ENCODE measurements at places on chromosomes 13 and 19. TPM values are rescaled to one million over a fixed set of nuclear protein-coding genes. Genes with fewer than 3 reads are reported as not detected.

DNA sequence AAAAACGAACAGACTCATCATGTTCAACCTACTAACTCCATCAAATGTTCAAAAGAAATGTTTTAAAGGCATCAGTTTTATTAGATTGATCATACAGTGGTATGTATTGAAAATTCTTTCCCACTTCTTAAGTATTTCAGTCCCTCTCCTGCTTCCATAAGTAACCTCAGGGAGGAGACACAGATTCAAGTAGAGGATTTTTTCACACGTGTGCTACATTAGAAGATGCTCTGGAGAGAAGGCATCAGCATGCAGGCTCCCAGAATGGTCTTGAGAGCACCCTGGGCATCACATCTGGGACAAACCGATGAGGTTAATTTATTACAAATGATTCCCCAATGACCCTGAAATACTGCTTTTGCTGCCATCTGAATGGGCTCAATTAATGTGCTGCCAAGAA lies 3.6 kb downstream of the GPR12 start:
- no peak for DNase-seq

GRCh38 chr13:108494991-108495645 lies 134.3 kb upstream of the MYO16 start:
- no peak for DNase-seq

DNA sequence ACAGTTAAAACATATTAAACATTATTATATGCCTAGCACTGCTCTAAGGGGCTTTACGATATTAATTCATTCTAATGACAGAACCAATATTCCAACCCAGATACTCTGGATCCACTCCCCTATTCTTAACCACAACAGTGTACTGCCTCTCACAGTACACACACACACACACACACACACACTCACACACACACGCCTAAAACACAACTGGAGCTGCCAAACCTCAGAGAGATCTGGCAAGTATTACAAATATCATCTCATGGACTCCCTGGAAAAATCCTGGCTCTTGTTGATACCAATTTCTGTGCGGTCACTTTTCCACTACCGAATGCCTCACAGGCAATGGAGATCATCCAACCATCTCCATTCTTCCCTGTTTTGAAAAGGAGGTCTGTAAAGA lies 1.3 kb downstream of the ZNF780A start:
- no peak for DNase-seq

DNA sequence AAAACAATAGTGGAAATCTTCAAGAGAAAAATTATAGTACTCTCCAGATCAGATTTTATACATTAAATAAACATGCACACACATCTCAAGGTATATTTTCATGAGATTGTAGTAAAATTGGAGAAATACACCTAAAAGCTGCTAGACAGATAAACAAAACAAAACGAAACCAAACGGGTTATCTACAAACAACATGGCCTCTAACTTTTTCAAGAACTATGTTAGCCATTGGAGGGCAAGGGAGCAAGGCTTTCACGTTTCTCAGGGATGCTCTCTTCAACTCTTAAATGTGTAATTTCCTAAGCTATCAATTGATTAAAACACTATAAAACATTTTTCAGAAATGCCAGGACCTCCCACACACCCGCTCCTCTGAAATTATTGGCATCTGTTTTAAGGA lies 1262.4 kb upstream of the PCDH20 start:
- no peak for DNase-seq

DNA sequence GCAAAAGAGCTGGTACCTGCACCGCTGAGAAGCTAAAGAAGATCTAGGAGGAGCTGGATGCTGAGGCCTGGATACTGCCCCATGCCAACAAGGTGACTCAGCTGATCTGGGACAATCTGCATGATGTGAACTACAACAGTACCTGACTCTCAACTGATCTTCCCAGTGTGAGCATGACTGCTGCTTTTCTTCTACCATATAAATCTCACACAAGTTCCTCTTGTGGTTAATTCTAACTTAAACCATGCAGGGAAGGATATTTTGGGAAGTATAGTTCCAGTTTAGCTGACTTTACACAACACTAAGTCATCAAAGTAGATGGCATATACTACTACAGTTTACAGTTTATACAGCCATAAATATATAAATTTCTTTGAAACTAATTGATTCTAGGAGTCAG lies 91.9 kb downstream of the SLAIN1 start:
- no peak for DNase-seq

GRCh38 chr19:54616057-54616456 lies 14.2 kb upstream of the LILRB1 start:
- DNase-seq, result no peak

The CYP2A6 gene
- not detected for total RNA-seq

DNA sequence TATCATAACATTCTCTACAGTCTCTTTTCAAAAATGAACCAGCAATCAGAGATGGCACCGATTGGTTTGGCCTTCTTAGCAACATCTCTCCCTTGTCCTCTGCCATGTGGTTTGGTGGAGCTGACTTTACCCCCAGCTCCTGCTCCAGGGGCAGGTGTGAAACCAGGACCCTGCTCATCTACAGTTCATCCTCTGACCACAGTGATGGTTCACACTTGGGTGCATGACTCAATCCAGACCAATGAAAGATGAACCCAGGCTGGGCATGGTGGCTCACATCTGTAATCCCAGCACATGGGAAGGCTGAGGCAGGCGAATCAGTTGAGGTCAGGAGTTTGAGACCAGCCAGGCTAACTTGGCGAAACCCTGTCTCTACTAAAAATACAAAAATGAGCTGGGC lies 33.6 kb upstream of the FFAR2 start:
- DNase-seq, result no peak

DNA sequence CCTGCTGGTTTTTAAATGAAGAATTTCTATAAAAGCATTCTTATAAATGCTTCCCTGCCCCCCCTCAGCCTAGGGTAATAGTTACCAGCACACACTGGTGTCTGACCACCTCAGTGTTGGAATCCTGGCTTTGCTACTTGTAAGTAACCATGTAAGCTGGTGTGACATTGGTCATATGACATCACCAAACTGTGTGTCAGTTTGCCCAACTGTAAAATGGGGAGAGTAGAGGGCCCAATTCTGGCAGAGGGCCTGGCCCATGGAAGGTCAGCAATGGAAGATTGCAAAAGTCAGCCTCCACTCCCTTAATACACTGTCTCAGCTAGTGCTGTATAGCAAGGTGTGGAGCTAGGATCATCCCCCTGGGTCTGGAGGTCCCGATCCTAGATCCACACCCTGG lies 31.6 kb downstream of the ACSBG2 start:
- DNase-seq, result no peak

- DNase-seq, result no peak
Observed at GRCh38 chr13:74530011-74530410, 395.8 kb upstream of the KLF12 start.

GRCh38 chr19:32343550-32344262 lies 1.7 kb upstream of the ZNF507 start:
- DNase-seq, result no peak

The CRLF1 gene
- total RNA-seq, result not detected

- no peak for DNase-seq
Observed at GRCh38 chr13:97231118-97231828, 9.1 kb downstream of the MBNL2 start.

GRCh38 chr13:96993634-96994016 lies 651 bp downstream of the OXGR1 start:
- DNase-seq, result no peak

GRCh38 chr13:71218960-71219359 lies 648.0 kb downstream of the DACH1 start:
- no peak for DNase-seq

The KCNC3 gene
- total RNA-seq, result 0.68 TPM

The FCAR gene
- total RNA-seq, result not detected

The SULT2A1 gene
- not detected for total RNA-seq

The FPR1 gene
- total RNA-seq, result not detected

The UBAC2 gene
- 62.3 TPM for total RNA-seq

DNA sequence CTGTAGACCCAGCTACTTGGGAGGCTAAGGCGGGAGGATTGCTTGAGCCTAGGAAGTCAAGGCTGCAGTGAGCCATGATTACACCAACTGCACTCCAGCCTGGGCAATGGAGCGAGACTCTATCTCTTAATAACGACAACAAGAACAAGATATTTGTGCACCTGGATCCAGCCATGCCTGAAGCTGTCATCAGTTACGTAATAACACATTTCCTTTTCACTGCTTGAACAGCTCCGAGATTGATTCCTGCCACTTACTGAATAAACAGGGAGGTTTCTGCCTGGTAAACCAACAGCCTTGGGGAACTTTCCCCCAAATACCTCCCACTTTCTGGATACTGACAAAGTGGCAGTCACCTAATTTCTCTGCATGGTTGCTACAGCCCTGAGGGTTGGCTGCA lies 5.4 kb downstream of the KANK2 start:
- no peak for DNase-seq

The FSD1 gene
- 13.9 TPM for total RNA-seq

- DNase-seq, result no peak
Observed at GRCh38 chr19:22608441-22608840, 25.7 kb upstream of the ZNF492 start.

The IFNL1 gene
- total RNA-seq, result not detected

The NRTN gene
- 0.26 TPM for total RNA-seq

- no peak for DNase-seq
Observed at GRCh38 chr19:32869966-32870573, 503 bp upstream of the SLC7A9 start.

The THSD8 gene
- total RNA-seq, result 24.6 TPM

DNA sequence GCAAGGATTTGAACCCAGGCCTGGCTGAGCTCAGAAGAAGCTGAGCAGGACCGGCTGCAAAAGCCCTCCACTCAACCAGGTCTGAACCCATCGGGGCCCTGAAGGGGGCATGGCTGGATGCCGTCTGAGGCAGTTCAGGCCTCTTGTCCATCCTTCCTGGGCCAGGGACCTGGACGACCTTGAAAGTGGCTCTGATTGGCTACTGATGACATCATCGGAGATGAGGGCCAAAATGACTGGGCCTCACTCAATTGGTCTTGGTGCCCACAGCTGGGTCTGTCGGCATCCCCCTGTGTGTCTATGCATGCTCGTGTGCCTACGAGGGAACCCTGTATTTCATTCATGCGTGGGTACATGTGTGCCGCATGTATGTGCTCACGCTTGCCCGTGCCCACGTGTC lies 71.8 kb downstream of the PTPRS start:
- no peak for DNase-seq

- DNase-seq, result no peak
Observed at GRCh38 chr13:22271903-22272302, 601.0 kb downstream of the FGF9 start.

The FAM216B gene
- total RNA-seq, result not detected

The SPRED3 gene
- total RNA-seq, result 0.66 TPM

- DNase-seq, result peak; percentile 16
Observed at GRCh38 chr19:571566-571974, 826 bp upstream of the BSG start.

The CGB3 gene
- total RNA-seq, result not detected

The ZNF211 gene
- total RNA-seq, result 12.1 TPM

GRCh38 chr19:13104360-13104847 lies 1.7 kb upstream of the LYL1 start:
- DNase-seq, result peak; percentile 54

DNA sequence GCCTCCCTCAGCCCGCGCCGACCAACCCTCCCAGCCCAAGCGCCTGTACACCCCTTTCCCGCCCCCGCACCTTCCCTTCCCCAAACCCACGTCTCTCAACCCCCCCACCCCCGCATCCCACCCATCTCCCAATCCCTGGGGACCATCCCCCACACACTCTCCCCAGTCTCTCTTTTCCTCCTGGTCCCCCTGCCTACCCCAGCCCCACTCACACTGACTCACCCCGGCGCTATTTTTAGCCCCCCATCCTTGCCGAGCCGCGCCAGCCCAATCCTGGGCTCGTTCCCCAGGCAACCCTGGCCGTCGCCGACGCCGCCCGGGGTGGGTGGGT lies 11.7 kb downstream of the CIC start:
- no peak for DNase-seq

The S1PR5 gene
- 1.8 TPM for total RNA-seq

DNA sequence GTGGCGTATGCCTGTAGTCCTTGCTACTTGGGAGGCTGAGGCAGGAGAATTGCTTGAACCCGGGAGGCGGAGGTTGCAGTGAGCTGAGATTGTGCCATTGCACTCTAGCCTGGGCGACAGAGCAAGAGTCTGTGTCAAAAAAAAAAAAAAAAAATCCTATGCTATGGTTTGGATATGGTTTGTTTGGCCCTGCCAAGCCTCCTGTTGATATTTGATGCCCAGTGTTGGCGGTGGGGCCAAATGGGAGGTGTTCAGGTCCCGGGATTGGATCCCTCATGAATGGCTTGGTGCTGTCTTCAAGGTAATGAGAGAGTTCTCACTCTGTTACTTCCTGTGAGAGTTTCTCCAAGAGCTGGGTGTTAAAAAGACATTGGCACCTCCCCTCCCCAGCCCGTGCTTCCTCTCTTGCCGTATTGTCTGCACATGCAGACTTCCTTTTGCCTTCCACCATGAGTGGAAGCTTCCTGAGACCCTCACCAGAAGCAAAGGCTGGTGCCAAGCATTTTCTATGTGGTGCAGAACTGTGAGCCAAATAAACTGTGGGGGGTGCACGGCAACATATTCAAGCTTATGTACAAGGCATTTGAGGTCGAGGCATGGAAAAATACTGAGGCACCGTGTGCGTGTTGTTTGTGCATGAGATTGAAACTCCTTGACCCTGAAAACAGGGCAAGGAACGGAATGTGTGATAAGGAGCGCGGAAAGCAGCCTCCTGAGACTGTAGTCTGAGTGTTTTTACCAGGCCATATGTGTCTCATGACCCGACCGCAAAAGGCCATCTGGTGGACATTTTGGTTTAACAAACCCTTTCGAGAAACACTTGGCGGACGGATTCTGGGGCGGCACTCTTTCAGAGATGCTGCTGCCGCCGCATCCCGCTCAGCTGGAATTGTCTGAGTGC lies 7.3 kb downstream of the SIGLEC9 start:
- no peak for DNase-seq

GRCh38 chr13:112638157-112638750 lies 50.3 kb upstream of the TUBGCP3 start:
- no peak for DNase-seq

DNA sequence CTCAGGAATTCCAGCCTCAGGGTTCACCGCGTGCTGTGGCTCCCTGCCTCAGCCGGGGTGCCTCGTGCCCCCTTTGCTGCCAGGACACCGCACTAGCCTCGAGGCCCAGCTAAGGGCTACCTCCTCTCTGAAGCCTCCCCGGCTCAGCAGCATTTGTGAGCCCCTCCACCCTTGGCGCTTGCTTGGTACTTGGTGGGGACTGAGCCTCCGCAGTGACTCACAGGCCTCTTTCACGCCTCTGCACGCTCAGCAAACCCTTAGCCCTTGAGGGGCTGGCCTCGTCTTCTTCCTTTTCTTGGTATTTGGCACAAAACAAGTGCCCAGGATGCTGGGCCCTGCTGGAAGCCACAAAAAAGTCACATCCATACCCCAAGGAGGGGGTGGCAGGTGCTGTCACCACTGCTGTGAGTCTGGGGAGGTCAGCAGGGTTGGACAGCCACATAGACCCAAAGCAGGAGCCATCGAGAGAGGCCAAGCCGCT lies 85.4 kb upstream of the TM9SF2 start:
- DNase-seq, result no peak

The PLPPR3 gene
- not detected for total RNA-seq

Data from CD8-positive, alpha-beta memory T cell (primary cell).